ENCODE measurements at places on chromosomes 12 and 14.

DNA sequence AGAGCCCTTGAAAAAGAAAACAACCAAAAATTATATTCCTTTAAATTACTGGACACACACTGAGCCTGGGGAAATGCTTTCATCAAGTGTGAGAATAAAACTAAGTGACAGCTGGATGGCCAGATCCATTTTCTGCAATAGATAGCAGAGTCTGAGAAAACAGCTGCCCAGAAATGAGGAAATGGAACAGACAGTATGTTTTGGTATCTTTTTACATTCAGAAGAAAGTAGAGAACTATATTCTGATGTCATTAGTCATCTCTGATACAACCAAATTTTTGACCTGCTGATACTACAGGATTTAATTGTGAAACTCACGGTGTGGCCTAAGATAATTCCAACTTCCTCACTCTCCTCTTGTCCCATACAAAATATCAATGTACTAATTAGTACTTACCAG, 78.2 kb downstream of the HMGA2 start:
- DNase-seq, result no peak

DNA sequence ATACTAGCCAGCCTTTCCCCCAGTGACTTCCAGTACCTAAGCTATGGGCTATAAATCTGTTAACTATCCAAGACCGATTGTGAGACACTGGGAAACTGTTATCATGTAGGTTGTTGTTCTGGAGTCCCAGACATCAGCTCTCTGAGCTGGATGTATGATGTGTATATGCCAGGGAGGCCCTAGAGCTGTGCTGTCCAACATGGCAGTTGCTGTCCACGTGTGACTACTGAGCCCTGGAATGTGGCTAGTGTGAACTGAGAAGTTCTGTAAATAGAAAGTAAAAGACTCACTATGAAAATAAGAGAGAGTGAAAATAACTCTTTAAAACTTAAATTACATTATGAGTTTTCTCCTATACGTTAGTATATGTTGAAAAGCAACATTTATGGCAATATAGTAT, 755.8 kb upstream of the FBXO33 start:
- DNase-seq, result no peak

- no peak for DNase-seq
Measured at GRCh38 chr12:5912011-5912410, 33.0 kb downstream of the ANO2 start.

GRCh38 chr12:76909290-76909689, 30.5 kb upstream of the CSRP2 start:
- no peak for DNase-seq

DNA sequence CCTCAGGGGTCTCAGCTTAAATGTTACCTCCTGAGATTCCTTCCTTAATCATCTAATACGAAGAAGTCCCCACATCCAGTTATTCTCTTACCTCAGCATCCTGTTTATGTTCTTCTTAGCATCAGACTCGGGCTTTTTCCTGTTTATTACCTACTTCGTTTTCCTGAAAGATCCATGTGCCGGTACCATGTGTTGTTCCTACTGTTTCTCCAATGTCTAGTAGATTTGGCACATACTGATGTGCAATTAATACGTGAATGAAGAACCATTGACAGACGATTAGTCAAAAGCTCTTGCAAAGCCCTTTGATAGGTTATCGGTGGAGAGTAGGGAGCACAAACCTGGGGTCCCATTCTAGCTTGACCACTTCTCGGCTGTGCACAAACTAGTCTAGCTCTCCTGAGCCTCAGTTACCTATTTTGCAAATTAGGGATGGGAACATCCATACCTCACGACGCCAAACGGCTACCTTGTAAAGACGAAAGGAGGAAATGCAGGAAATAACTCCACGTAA, 735 bp upstream of the MAPKAPK5 start:
- DNase-seq, result no peak

DNA sequence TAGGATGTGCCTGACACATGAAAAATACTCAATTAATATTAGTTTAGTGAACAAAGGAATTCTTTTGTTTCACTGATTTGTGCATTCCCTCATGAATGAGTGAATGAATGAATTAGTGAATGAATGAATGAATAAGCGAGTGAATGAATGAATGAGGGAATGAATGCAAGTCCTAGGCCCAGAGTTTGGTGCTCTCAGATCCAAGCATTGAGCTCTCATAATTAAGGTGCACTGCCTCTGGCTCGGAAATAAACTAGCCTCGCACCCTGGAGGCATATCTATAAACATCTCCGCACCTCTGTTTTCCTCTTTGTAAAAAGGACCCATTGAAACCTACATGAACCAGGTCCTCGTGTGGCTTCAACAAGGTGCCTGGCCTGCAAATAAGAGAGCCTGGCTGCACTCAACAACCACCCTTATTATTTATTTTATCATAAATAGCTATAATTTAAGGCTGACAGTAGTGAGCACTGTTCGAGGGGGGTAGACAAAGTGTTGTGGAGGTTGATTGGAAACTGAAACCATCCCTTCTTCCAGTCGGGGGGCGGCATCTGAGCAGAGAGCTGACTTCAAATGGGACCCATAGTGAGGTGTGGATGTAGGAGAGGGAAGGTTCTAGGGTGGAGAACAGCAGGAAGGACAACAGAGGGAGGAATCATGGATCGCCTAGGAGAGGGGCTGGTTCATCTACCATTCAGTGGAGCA, 316.8 kb downstream of the BCL11B start:
- no peak for DNase-seq

- DNase-seq, result peak; percentile 52
Measured at GRCh38 chr12:44875954-44876543, at the start of gene NELL2. TSS of gene NELL2 (minus strand) at chr12:44876315. CDS start at chr12:44875869, 446 bp downstream.

DNA sequence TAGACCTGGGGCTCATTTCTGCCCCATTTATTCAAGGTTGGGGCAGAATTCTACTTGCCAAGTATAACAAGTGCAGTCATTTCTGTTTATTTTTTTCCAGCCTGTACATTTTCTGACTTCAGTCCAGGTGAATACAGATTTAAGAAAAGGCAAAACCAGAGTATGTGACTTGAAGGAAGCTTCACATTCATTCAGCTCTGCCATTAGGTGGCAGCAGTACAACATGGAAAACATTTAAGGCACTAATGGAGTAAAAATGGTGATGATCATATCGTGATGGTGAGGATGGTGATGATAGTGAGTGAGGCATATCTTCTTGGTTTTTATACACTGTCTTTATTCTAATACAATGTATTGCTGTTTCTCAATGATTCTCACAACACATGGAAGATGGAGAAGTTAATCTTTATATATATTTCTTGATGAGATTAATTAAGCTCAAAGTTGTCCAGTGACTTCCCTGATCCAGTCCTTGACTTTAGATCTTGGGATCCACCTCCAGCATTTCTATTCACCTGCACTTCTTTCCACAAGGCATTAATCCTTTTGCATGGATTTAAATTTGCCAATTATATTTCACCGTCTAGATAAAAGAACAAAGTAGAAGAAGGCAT, 176.7 kb upstream of the SEL1L start:
- DNase-seq, result no peak

GRCh38 chr14:101922866-101923265, 41.5 kb upstream of the DYNC1H1 start:
- DNase-seq, result no peak

- no peak for DNase-seq
Measured at GRCh38 chr12:2570562-2570961, 224.2 kb upstream of the FKBP4 start.

- no peak for DNase-seq
Measured at GRCh38 chr12:42539696-42540095, 49.9 kb downstream of the PRICKLE1 start.

DNA sequence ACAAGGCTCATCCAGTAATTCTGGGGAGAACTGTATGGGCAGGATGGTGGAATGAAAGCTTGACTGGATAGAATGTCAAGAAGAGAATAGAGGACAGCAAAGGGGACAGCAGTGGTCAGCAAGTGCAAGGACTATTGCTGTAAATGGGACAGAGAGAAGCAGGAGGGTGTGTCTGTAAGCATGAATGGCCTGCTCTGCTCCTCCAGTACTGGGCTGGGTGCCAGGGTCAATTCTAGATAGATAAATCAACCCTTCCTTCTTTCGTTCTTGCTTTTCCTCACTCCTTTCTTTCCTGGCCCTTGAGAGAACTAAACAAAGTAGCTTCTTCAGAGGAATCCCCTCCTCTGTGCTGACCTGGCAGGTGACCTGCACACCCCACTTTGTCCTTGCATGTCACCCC, 1019.2 kb downstream of the BCL11B start:
- no peak for DNase-seq

- no peak for DNase-seq
Measured at GRCh38 chr12:127025545-127025944, 1241.4 kb upstream of the TMEM132C start.

DNA sequence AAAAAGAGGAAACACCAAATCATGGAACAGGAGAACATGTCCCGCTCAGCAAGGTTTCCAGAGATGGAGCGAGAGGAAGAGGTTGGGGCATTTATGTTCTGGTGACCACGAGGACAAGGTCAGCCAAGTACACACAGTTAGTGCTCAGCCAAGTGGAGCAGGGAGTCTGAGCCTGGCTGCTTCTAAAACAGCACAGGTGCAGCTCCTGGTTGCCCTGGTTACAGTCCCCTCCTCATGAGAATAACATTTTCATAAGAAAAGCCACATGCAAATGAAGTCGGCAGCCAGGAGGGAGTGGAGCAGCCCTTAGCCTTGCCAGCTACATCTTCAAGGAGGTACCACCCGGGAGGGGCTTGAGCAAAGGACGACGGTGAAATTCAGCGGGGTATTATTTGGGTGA, 81.8 kb downstream of the NOS1 start:
- no peak for DNase-seq

GRCh38 chr14:61927520-61927919, 165.3 kb downstream of the SNAPC1 start:
- no peak for DNase-seq

- no peak for DNase-seq
Measured at GRCh38 chr14:104440297-104440956, 139.1 kb upstream of the C14orf180 start.

- DNase-seq, result no peak
Measured at GRCh38 chr12:2893007-2893406, 2.3 kb downstream of the TULP3 start.

DNA sequence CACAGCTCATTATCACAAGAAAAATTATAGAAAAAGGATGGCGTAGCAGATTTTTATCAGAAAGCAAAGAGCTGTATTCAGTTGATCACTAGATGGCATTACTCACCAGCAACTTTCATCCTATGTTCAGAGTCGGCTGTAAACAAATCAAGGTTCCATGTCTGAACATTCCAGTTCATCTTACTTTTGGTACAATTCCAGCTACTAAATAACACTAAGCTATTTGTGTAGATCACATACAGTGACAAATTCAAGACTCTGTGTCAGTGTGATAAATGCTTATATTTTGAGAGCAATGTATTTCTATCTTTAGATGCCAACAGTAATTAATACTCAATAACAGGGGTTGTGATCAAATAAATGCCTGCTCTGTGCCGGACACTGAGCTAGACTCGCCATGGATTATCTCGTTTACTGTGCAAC, 30.1 kb downstream of the NRDE2 start:
- DNase-seq, result no peak

GRCh38 chr12:24950231-24950834, 1.4 kb upstream of the BCAT1 start:
- no peak for DNase-seq

DNA sequence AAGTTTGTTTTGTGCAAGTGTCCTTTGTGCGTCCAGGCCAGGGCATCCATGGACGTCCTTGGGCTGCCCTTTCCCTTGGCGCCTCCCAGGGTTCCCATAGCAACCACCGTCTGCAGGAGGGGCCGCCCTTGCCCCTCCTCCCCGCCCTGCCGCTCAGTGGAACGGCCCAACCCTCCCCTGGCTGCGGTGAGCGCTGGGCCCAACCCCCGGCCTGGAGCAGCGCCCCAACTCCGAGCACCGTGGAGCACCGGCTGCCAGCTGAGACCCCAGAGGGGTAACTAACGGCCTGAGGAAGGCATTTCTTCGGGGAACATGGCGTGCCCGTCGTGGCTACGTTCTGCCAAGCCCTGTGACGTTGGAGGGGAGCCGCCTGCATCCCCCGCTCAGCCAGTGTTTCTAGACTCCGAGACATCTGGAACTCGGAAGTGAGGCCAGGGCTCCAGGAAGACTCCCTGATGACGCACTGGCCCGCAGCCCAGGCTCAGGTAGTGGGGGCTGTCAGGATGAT, 5.3 kb upstream of the ACACB start:
- DNase-seq, result peak; percentile 17

DNA sequence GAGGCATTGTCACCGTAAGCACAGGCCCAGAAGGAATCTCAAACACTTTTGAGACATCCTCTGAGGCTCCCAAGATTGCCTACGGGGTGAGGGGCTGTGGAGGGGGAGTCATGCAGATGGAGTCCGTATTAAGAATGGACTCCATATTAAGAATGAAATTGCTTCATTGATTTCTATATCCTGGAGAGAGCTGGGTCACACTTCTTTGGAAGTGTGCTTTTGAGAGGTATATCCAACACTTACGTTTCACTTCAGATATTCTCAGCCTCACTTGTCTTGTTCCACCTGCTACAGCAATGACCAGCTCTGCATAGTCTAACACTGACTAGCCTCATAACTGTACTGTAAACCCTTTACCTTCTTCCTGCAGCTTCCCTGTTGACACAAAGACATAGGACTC, 62.6 kb upstream of the ARHGAP5 start:
- no peak for DNase-seq

DNA sequence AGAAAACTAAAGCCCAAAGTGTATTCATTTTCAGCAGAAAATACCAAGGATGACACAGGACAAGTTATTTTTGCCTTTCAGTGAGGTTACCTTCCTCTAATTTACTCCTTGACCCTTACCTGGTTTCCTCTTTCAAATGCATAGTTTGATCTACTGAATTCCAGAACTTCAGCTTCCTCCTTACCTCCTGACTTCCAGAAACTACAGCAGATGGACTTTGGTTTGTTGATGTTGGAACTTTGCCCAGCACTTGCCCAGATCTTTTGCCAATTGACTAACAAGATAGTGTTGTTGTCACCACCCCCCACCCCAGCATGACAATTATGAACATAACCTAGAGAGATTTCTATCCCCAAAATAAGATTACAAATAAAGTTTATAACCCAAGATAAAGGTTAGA, 63.2 kb downstream of the NAV3 start:
- DNase-seq, result no peak

GRCh38 chr14:64801800-64802199, 77.9 kb downstream of the SPTB start:
- no peak for DNase-seq

DNA sequence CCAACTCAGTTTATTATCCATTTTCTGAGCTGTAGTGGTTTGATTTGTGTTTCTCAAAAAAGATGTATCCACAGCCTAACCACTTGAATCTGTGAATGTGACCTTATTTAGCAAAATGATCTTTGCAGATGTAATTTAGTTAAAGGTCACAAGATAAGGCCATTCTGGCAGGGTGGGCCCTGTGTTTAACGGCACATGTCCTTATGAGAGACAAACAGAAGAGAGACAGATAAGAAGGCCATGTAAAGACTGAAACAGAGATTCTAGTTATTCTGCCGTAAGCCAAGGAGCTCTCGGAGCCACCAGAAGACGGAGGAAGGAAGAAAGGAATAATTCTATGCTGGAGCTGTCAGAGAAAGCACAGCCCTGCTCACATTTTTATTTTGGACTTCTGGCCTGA, 374.2 kb downstream of the PRKD1 start:
- DNase-seq, result no peak
